ENCODE measurements at places on chromosomes 11 and 22.
A peak's percentile ranks its signal among the peaks of the same experiment; 100 is the strongest.

- no peak for DNase-seq
Observed at GRCh38 chr11:97610000-97610399, 1220.2 kb downstream of the JRKL start.

DNA sequence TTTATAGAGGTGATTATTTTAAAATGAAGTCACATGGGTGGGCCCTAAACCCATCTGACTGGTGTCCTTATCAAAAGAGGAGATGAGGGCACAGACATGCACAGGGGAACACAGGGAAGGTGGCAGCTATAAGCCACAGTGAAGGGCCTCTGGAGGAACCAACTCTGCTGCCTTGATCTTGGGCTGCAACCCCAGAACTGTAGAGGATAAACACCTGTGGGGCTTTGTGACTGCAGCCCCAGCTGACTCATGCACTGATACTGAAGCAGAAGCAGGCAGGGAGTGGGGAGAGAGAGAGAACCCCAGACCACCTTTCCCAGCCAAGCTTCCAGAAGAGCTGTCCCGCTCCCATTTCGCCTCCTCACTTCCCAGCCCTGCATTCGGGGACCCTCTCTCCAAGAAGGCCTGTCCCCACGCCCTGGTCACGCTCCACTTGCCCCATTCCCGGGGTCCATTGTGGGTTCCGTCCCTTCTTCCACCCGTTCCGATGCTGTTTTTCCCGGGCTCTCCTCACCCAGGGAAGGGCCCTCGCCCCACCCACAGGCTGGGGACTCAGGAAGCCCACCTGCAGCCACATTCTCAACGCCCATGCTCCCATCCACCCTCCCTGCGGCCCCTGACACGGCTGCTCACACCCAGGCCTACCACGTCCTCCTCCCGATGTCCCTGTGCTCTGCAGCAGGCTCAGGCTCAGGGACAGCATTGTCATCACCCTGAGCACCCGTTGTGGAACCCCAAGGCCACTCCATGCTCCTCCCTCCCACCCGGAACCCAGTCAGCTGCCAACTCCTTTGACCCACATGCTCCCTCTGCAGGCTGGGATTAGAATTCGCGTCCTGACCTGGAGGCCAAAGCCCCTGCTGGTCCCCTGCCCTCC is 90.8 kb upstream of the SHANK2 start:
- DNase-seq, result peak; percentile 80

- DNase-seq, result no peak
Observed at GRCh38 chr11:18791969-18792628, 501 bp upstream of the PTPN5 start.

DNA sequence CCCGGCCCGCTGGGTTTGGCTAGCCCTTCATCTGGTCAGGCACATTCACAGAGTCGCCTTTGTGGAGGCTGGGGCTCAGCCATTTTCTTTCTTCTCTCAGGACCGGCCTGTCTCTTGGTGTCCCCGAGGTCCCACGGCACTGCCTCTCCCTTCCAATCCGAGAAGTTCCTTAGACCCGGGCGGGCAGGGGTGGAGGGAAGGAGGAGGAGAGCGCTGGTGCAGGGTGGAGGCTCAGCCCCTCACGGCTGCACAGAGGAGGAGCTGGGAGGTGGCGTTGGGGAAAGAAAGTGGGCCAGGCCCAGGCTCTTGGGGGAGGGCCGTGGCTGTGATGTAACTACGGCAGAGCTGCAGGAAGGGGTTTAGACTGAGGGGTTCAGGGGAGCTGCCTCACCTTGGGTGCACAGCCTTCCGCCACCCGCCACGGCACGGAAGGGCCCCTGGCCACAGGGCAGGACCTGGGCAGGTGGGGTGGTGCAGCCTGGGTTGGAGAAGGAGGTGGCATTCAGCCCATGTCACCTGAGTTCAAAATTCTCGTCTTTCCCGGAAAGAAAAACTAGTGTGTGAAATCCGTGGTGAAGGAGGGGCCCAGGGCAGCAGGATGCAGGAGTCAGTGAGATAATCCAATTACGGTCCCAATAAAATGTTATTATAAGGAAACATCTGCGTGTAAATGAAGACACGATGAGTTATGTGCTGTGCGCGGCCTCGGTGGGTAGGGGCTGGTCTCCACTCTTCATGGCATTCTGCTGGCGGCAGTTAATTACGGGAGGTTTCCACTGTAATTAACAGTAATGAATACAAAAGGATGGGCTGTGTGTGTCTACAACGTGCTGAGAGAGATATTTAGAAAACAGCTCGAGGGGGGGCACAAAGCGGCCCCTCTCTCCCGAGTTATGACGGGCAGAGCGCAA is 1.7 kb downstream of the BRSK2 start:
- peak; percentile 72 for DNase-seq

DNA sequence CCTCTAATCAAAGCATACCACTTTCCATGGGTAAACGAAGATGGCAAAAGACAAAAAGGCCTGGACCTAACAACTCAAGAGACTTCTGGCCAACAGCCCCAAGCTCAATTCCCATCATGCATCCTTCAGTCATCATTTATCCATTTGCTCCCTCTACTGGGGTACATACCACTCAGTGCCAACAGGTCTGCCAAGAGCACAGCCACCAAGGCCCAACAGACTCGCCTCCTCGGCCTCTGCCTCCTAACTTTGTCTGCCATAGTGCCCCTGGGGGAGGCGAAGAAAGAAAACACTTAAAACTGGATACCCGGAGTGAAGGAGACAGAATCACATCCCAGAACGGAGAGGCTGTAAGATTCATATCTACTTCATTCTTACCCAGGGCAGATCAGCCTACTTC is 1.1 kb downstream of the HYOU1 start:
- no peak for DNase-seq

- DNase-seq, result no peak
Observed at GRCh38 chr11:21774212-21774611, 418.7 kb upstream of the ANO5 start.

- DNase-seq, result no peak
Observed at GRCh38 chr22:47095395-47096122, 333.1 kb downstream of the TBC1D22A start.

DNA sequence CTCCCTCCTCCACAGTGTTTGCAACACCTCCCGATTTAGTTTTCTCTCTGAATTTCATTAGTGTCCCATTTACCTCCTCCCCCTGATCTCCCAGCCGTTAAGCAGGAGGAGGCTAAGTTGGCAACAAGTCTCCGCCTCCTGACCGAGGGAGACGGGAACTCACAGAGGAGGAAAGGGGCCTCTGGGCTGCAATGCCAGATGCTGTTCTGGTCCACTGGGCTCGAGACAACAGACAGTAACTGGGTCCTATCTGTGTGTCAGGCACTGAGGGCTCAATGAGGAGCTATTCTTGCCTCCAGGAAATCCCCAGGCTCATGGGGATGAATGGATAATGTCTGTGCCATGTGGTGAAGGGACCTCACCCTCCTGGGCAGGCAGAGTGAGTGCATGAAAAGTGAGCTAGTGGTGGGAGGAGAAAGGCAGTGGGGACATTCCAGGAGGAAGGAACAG is 228.1 kb downstream of the TENM4 start:
- DNase-seq, result no peak

GRCh38 chr11:121671283-121672168 is 218.8 kb upstream of the SORL1-AS1 start:
- no peak for DNase-seq

DNA sequence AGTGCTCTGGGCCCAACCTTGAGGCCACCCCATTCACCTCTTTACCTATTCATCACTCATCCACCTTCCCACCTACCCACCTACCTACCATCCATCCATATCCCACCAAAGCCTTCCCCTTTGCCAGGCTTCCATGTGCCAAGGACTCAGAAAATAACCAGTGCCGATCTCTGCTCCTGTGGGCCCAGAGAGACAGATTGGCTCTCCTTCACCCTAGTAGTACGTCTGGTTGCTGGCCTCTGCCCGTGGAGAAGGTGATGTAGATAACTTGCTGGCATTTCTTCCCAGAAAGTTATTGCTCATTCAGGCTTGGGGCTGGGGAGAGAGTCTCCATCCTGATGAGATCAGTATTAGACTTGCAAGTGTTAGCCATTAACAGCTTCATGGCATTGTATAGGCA is 45.2 kb downstream of the NEU3 start:
- no peak for DNase-seq

DNA sequence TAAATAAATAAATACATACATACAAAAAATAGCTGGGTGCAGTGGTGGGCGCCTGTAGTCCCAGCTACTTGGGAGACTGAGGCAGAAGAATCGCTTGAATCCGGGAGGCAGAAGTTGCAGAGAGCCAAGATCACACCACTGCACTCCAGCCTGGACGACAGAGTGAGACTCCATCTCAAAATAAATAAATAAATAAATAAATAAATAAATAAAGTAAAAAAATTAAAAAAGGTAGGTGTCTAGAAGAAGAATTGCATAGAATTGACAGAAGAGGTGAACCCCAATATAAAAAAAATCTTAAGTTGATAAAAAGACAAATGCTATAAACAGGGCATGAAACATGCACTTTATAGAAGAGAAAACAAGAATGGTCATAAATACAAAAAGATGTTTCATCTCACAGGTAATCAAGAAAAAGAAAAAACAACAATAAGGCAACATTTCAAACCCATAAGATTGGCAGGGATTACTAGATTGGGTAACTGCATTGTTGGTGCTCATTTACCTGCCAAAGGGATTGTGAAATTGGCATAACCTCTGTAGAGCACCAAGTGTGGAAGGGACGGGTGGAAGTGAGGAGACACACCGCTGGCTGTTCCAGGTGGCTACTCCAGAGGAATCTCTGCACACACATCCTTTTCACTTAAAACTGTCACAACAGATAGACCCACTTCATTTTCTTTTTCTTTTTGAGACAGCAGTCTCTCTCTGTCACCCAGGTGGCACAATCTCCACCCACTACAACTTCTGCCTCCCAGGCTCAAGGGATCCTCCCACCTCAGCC is 44.7 kb downstream of the NF2 start:
- DNase-seq, result no peak

DNA sequence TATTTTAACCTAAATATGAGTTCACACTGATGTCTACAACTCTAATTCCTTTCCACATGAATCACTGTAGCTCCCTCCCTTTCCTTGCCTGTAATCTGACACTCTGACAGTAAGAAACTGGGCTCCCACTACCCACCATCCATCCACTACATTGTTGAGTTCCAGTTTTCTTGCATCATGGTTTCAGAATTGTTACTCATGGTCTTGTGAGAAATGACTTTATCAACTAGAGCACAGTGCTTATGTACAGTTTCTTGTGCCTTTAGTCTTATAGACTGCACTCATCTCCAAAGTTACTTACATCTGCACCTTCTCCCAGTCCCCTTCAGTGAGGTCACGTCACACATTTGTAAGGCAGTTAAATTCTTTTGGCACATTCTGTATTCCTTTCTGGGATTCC is 78.6 kb downstream of the RTL6 start:
- DNase-seq, result no peak

GRCh38 chr22:25488244-25489020 is 76.0 kb upstream of the GRK3 start:
- DNase-seq, result peak; percentile 73

GRCh38 chr11:122108192-122108799 is 7.7 kb downstream of the BLID start:
- peak; percentile 22 for DNase-seq

DNA sequence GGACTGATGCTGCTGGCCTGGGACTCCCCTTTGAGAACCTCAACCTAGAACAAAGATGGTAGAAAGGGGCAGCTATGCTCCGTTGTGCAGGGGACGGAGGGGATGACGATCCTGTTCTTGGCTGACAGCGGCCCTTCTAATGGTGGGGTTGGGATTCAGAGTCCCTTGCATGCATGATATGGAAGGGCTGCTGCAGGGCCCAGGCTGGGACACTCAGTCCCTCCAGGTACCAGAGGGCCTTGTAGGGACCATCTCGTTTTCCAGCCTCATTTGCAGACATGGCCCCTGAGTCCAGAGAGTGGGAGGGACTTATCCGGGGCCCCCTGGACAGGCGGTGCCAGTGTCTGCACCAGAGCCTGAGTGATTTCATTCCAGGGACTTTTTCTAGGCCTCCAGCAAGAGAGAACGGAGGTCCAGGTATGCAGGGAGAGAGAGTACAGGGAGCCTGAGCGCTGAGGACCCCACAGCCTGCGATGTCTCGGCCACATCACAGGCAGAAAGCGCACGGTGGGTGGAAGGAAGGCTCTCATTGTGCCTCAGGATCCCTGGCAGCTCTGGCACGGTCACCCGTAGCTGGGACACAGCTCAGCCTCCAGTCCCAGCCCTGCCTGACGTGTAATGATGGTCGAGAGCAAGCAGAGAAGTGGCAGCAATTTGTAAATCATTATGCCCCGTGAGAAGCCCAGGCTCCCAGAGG is 860.8 kb downstream of the TBC1D22A start:
- DNase-seq, result no peak

DNA sequence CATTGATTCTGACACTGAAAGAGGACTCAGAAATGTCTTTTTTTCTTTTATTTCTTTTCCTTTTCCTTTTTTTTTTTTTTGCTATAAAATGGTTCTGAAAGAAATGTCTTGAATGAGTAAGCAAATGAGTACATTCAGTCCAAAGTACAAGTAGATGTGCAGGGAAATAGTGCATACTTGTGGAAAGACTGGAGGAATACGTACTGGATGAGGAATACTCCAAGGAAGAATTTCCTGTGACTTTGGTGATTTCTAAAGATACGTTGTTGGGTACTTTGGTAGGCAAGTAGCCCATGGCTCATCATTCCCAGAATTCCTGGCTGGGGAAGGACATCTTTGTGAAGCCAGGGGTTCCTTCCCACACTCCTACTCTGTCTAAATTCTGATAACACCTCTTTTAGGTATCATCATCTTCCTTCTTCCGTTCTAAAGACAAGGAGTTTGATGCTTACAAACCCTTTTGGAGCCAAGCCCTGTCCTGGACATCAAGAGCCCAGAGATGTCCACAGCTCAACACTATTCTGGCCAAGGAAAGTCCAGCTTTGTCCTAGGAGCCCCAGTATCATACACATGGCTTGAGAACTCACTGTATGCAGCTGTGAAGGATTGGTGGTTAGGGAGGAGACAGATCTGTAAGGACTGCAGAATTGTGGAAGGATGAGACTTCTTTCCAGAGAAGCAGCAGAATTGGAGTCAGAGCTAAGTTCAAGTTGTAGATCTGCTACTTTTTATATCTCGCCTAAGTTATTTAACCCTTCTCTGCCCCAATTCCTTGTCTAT is 4.8 kb upstream of the NUP98 start:
- DNase-seq, result no peak

- peak; percentile 44 for DNase-seq
Observed at GRCh38 chr11:112255067-112255720, 5.5 kb downstream of the PLET1 start.

Data from body of pancreas (tissue), 4 donors.